EL (cell line): ENCODE measurements at places on chromosomes 6 and 20.

DNA sequence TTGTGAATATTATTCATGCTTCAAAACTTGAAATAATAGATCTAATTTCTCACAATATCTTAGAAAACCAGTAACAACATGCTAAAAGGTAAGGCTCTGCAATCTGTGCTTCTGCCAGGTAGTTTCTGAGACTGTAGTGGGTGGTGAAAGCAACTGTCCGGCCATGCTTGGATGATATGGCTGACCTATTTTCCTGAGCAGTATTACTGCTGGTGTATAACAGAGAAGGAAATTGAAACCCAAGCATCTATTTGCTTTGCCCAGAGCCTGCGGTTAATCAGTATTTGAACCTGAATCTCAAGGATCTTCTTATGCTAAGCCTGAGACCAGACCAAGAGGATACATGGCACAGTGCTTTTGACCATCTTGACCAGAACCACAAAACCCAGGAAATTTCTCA, 563.8 kb downstream of the COL12A1 start:
- DNase-seq = no peak

- peak; percentile 39 for DNase-seq
These were observed 32.1 kb downstream of the BFSP1 start for GRCh38 chr20:17499041-17499440.

DNA sequence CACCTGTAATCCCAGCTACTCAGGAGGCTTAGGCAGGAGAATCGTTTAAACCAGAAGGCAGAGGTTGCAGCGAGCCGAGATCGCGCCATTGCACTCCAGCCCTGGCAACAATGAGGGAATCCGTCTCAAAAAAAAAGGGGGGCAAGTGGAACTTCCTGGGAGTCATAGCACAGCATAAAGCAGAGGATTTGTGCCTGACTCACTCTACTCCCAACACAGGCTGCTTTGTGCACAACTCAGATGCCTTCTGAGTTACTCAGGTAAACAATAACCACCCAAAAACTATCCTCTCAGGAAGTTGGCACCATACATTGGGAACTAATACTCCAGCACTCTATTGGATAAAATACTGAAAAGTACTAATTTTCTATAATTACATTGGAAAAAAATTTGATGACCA, 2.5 kb upstream of the TMEM244 start:
- DNase-seq = peak; percentile 84

DNA sequence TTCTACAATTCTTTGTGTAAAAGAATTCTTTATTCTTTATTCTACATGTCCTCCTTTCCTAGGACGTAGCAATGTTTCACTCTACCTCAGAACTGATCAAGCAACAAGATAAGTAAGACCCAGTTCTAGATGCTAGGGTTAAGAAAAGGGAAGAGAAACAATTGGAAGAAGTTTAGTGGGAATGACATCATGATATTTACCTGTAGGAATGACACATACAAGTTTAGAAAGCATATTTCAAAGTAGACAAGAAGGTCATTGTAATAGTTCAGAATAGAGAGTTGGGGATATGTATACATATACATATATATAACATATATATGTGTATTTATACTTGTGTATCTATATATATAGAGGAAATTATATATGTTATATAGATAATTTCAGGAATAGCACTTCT, 43.4 kb upstream of the LRRC1 start:
- no peak for DNase-seq

- no peak for DNase-seq
These were observed 19.5 kb downstream of the PANK2 start for GRCh38 chr20:3908667-3909066.

DNA sequence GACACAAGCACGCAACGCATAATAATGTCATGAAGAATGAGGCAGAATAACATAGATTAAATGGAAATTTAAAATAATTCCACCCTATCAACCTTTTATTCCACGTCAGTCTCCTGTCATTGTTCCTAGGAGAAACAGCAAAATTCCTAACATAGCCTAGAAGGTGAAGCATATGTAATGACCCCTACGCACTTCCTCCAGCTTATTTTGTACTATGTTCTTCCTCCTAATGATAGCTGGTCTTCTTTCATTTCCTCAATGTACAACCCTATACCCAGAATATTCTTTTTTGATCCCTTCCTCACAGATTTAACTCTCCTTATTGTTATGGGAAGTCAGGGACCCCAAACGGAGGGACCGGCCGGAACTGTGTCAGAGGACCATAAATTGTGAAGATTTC, 122.0 kb upstream of the CARMIL1 start:
- no peak for DNase-seq

GRCh38 chr20:62675877-62676260, 32.8 kb upstream of the NTSR1 start:
- no peak for DNase-seq

DNA sequence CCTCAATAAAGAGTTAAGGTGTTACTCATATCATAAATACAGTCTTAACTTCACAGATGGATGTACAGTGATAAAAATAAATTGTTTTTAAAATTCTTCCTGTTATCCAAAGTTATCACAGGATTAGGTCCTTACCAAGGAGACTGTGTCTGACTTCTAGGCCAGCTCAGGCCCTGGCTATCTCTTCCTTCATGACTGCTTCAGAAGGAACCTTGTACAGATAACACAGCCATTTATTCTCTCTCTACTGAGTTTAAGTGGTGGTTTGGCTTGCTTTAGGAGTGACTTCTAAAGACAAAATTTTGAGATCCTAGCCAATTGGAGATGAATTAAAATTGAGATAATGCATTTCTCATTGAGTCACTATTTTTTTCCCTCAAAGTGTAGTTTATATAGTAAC, 40.8 kb upstream of the RNF182 start:
- DNase-seq = no peak

- DNase-seq = no peak
These were observed 6.8 kb upstream of the ADTRP start for GRCh38 chr6:11785415-11785773.

DNA sequence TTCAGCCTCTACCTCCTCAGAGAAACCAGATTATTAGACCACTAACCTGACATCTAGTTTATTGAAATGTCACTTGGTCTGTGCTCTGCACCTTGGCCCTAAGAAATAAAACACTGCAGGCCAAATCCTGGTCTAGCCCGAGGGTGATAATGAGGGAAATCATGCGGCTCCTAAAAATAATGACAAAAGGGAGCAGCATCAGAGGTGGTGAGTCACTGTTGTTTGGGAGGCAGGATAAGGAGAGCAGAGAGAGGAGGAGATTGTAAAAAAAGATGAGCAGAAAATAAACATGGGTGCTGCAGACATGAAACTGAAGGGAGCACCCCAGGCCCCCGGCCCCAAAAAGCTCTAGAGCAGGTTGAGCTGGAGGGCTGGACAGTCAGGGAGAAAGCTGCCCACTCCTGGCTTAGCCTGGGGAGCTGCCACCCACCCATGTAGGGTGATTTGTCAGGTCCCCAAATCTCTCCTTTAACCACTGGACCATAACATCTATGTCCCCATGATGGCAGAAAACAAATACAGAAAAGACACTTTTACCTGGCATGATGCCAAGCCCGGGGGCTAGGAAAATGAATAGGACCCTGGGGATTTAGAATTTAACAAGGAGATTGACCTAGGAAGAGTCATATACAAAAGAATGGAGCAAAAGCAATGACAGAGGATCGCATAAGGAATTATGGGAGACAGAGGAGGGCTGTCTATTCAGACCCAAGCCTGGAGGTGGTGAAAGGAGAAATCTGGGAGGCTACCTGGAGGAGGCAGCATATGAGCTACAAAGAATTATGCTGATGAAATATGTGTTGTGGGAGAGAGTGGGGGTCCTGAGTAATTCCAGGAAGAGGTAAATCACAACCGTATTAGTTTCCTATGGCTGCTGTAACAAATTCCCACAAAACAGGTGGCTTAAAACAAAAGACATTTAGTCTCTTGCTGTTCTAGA, 103.7 kb downstream of the SNAP25 start:
- DNase-seq = peak; percentile 57

- DNase-seq = no peak
These were observed 1716.8 kb downstream of the HACE1 start for GRCh38 chr6:103142902-103143301.

- peak; percentile 42 for DNase-seq
These were observed 38.1 kb downstream of the FAM50B start for GRCh38 chr6:3887150-3887700.

GRCh38 chr6:138953451-138953850, 34.6 kb downstream of the REPS1 start:
- DNase-seq = peak; percentile 69

GRCh38 chr6:122454673-122455072, 16.9 kb downstream of the SERINC1 start:
- no peak for DNase-seq

- no peak for DNase-seq
These were observed 333.6 kb upstream of the JARID2 start for GRCh38 chr6:14912226-14912625.

GRCh38 chr20:35017099-35017835, 61.6 kb downstream of the MYH7B start:
- DNase-seq = no peak

DNA sequence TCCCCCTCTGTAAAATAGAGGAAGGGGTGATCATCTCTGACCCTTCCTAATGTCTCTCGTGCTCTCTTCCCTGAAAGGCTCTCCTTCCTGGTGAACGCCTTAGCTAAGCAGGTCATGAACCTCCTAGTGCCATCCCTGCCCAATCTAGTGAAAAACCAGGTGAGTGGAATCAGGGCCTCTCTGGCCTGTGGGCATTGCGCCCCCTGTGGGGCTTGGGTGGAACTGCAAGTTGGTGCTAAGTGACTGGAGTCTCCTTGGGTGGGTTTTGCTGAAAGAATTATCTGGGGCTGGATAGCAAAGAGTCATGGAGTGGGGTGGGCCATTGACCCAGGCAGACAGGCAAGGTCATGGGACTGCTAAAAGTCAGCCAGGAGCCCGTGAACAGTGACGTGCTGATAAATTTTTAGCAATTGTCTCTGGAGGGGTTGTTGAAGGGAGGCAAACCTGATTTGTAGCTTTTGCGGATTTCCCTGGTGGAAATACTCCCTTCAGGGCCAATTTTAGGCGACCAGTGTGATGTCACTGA, 8.9 kb downstream of the BPIFB1 start:
- DNase-seq = peak; percentile 29

DNA sequence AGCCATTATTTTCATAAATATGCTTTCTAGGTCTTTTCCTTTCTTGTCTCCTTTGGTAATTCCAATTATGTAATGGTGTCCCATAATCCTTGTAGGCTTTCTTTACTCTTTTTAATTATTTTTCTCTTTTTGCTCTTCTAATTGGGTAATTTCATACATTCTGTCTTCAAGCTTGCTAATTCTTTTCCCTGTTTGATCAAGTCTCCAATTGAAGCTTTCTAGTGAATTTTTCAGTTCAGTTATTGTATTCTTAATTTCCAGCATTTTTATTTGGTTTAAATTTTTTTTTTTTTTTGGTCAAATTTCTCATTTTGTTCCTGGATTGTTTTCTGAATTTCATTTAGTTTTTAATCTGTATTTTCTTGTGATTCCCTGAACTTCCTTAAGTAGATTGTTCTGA, 74.9 kb upstream of the UST start:
- no peak for DNase-seq

DNA sequence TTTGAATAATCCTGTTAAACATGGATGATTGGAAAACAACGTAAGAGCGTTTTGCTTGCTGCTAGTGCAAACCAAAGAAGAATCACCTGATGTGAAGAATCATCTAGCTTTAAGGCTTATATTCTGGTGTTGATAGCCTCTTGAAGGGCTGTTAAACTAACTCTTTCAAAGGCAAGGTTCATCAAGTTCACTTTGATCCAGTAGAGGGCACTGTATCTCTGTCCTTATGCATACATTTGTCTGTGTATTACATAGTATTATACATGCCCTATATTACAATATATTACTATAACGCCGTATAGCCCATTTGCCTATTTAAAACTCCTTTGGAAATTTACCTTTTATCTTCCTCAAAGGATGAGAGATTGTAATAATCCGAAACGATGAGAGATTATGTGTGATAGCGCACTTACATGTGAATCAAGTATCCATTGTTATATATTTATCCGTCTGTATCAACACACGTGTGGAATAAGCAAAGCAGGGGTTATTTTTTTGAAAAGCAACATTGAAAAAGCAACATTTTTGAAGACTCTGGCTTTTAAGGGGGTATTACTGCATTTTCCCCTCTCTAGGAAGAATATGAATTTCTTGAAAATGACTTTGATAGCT, 50.8 kb upstream of the NRN1 start:
- peak; percentile 31 for DNase-seq

DNA sequence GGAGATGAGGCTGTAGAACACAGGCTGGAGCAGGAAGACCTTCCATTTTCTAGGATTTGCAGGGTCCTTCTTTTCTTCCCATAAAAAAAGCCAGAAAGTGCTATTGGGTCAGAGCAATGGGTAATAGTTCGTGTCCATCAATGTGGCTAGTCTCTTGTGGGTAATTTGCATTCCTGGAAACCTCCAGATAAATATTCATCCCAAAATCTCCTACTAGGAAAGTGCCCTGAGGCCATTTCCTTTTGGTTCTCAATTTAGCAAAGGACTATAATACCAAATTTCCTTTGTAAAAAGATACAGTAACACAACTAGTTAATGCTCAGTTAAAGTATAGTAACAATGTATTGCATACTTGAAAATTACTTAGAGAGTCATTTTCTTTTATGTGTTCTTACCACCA, 138.1 kb upstream of the TAB2 start:
- DNase-seq = peak; percentile 23

- DNase-seq = no peak
These were observed 28.0 kb downstream of the STX11 start for GRCh38 chr6:144178323-144178722.

GRCh38 chr6:157999168-158000051, 17.7 kb downstream of the SYNJ2 start:
- DNase-seq = no peak

DNA sequence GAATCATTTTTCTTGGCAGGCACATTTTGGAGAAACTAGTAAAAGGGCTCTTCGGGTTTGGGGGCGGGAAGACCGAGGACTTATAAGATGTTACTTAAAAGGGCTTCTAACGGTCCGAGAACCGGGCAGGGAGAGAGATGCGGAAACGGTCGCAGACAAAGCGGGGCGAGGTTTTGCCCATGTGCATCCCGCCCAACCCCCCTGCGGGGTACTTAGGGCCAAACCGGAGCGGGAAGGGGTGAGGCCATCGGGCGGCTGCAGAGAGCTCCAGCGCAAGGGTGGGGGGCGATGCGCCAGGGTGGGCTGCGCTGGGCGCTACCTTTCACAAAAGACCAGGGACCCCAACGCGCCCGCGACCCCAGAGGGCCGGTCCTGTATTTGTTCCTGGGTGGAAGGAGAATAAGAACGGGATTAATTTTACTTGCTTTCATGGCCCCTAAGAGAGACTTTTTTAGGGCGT, 616 bp downstream of the TUBB start:
- peak; percentile 58 for DNase-seq
